ENCODE measurements at places on chromosomes 12 and 14. TPM values are rescaled to one million over a fixed set of nuclear protein-coding genes. Genes with fewer than 3 reads are reported as not detected.

RHEBL1 gene
- 0.41 TPM for polyA plus RNA-seq

ACOT6 gene
- polyA plus RNA-seq, result not detected

NXPH4 gene
- polyA plus RNA-seq, result 0.30 TPM

LRTM2 gene
- polyA plus RNA-seq, result not detected

SRRM4 gene
- not detected for polyA plus RNA-seq

GPR65 gene
- 0.03 TPM for polyA plus RNA-seq

CLEC2B gene
- polyA plus RNA-seq, result 9.3 TPM

BATF gene
- 0.21 TPM for polyA plus RNA-seq

HEATR5A gene
- polyA plus RNA-seq, result 45.4 TPM
